Activated CD8-positive, alpha-beta memory T cell treated with anti-CD3 and anti-CD28 coated beads for 1 hour (primary cell): ENCODE measurements at places on chromosomes 11 and 22.

- no peak for DNase-seq
Measured at GRCh38 chr11:12685229-12685628, 11.0 kb downstream of the TEAD1 start.

DNA sequence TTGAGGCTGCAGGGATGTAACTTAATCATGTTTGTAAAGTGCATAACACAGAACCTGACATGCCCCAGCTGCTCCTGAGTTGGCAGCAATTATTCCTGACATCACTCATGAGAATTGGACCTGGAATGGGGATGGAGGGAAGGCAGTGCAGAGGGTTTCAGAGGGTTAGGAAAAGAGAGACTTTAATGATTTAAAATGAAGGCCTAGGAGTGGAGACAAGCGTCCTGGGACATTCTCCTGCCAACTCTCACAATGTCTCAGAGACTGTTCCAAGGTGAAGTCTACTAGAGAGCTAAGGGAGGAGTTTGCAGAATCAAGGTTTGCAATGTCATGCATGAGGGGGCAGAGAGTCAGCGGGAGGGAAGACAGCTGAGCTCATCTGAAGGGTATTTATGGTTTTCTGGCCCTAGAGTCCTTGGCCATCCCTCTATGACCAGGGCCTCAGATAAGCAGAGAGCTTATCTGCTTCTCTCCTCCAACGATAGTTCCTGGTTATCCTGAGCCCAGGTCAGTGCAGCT is 36.9 kb downstream of the GGTLC2 start:
- no peak for DNase-seq

- DNase-seq: no peak
Measured at GRCh38 chr11:122150216-122151124, 34.5 kb upstream of the BLID start.

- no peak for DNase-seq
Measured at GRCh38 chr11:65661599-65662246, 993 bp downstream of the RELA start.

DNA sequence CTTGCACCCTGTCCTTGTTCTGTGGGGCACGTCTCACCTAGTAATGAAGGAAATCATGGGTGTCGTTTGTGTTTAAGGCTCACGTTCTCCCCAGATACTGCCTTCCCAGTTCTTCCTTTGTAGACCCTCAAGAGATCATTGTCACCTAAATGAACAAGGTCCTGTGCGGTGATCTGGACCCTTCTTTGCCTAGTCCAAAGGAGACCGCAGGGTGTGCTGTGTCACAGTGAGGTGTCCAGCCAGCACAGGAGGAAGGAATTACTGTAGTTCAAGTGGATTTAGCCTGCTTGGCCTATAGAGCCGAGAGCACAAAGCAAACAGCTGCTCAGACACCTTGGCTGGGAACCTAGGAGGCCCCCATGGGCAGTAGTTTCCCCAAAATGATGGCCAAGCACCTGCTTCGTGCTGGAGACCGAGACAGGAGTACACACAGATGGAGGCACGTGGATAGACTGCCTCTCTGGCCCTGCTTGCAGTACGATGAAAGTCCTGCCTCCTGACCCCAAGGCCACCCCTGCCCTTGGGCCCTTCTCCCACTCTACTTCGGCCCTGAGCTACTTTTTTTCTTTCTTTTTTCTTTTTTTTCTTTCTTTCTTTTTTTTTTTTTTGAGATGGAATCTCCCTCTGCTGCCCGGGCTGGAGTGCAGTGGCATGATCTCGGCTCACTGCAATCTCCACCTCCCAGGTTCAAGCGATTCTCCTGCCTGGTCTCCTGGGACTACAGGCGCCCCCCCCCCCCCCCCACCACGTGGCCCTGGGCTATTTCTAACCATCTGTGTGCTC is 19.4 kb upstream of the PPFIA1 start:
- no peak for DNase-seq

GRCh38 chr11:103183981-103184611 is 74.9 kb downstream of the DYNC2H1 start:
- DNase-seq: no peak

DNA sequence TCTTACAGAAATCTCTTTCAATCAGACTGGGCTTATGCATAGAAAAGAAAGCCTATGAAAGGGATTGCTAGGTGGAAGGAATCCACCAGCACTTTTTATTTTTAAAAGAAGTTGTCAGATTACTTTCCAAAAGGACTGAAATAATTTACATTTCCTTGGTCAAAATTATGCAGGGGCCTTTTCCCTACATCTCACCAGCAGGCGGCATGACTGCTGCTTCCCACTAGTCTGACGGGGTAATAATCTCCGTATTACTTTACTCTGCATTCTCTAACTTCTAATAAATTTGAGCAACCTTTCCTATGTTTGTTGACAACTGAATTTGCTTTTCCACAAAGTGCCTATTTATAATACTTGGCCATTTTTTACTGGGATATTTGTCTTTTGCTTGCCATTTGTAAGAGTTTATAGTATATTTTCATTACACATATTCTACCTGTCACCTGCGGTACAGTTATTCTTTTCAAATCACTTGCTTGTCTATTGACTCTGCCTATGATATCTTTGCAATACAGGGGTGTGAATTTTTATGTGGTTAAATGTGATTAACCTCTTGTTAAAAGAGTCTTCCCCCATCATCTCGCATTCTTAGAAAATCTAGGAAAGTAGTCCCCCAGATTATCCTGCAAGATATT is 51.9 kb upstream of the USP47 start:
- no peak for DNase-seq

GRCh38 chr11:68430801-68431200 is 29.8 kb upstream of the PPP6R3 start:
- DNase-seq: no peak

DNA sequence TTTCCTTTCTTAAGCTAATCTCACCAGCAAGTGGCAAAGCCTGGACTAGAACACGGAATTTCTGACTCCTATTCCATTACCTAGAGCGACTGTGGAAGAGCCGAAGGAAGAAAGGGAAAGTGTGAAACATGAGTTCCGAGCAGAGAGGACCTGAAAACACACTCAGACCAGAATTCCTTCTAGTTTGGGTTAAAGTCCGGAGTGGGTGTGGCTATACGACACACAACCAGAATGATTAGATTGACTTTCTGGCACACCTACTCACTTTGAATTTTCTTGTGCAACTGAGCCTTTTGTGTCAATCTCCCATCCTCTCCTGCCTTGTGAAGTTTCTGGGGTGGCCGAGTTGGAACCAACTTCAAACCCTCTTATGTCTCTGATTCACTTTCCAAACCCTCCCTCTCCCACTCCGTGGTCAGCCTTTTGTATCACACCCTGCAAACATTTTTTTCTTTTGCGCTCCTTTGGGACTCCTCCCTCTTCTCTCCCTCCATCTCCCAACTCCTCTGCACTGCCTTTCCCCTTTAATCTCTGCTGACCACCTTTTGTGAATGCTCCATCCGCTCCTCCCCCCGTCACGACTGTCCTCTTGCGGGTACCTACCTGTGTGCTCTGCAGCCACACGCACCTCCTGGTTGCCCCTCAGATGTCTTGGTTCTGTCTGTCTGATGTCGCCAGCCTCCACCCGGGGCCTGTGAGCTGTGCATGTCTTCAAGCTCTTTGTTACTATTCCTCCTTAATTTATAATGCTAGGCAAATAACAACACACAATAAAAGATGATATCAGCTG is 86.3 kb upstream of the BLID start:
- no peak for DNase-seq

GRCh38 chr22:48952256-48953102 is 875.2 kb downstream of the BRD1 start:
- no peak for DNase-seq

DNA sequence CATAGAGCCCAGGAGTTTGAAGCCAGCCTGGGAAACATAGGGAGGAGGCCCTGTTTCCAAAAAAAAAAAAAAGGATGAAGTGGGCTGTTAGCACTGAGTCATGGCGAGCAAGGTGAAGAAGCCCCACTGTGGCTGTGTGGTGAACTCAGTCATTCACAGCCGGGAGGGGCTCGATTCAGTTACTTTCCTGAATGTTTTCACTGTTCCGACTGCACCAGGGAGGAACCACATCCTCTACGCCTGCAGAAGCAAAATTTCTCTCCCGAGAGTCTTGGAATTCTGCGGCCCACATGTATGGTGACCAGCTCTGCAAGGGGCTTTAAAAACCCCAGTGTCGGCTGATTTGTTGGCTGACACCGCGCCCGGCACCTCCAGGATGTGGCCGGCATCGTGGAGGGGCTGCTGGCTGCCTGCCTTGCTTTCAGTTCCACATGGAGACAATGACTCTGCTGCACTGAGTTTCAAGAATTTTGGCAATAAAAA is 27.8 kb upstream of the GRAMD4 start:
- no peak for DNase-seq

- DNase-seq: no peak
Measured at GRCh38 chr11:111983187-111983986, 41.8 kb upstream of the DLAT start.

DNA sequence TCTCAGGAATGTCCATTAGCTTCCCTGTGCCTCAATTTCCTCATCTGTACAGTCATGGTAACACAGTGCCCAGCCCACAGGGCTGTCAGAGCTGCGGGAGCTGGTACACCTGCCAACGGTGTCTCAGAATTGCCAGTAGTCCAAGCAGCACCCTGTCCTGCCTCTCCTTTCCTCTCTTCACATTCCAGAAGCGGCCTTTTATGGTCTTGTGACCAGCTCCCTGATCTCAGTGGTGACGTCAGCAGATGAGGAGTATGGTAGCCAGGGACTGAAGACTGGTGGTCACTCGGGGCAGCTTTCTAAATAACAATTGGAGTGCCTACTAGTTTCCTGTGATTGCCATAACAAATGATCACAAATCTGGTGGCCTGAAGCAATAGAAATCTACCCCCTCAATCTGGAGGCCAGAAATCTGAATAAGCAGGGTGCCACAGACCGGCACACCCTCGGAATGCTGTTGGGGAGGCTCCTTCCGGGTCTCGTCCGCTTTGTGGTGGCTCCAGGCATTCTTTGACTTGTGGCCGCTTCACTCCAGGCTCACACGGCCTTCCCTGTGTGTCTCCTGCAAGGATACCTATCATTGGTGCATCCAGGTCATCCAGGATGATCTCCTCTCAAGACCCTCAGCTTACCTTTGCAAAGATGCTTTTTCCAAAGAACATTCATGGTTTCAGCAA is 2.1 kb downstream of the FADD start:
- no peak for DNase-seq

GRCh38 chr11:19345519-19345847 is 104.7 kb upstream of the E2F8 start:
- DNase-seq: no peak

DNA sequence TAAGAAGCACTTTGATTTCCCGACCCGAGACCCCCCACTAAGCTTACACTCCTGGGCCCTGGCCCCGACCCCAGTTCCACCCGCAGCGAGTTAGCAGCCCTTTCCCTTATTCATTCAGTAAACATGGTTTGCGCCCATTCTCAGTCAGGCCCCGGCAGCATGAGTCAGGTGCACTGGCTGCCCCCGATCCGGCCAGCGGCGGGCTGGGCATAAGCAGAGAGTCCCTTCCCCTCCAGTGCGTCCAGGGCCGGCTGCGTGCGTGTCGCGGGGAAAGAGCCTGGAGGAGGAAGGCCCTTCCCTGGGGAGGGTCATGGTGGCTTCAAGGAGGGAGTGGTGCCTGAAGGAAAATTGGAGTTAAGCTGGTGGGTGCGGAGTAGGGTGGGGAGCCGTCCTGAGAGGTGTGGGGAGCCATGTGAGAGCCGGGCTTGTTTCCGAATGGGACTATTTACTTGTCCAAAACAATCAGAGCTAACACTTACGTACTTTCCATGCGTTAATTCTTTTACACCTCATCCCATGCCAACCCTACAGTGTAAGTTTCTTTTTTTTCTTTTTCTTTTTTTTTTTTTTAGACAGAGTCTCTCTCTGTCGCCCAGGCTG is 657 bp downstream of the IGHMBP2 start:
- DNase-seq: no peak

GRCh38 chr11:26717771-26718170 is 4.1 kb downstream of the SLC5A12 start:
- DNase-seq: no peak

DNA sequence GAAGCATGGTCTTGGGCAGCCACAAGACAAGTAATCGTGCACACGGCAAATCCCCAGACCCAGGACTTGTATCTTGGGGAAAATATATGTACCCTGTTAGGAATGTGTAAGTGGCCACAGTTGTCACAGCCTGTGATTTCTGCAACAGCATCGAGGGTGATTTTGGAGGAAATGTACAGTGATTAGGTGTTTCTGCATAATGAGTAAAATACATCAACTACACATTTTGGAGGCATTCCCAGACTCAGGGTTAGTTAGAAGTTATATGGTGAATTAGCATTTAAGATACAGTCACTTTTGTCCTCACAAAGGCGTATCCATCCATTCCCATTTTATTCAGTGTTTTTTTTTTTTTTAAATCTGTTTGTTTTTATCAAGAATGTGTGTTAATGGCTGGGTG is 28.4 kb downstream of the SUSD2 start:
- DNase-seq: no peak

GRCh38 chr22:20787223-20787622 is 13.3 kb downstream of the SERPIND1 start:
- no peak for DNase-seq

GRCh38 chr11:65370659-65371049 is 11.8 kb downstream of the SLC25A45 start:
- no peak for DNase-seq

GRCh38 chr22:50314081-50314454 is 6.6 kb upstream of the PLXNB2 start:
- no peak for DNase-seq

DNA sequence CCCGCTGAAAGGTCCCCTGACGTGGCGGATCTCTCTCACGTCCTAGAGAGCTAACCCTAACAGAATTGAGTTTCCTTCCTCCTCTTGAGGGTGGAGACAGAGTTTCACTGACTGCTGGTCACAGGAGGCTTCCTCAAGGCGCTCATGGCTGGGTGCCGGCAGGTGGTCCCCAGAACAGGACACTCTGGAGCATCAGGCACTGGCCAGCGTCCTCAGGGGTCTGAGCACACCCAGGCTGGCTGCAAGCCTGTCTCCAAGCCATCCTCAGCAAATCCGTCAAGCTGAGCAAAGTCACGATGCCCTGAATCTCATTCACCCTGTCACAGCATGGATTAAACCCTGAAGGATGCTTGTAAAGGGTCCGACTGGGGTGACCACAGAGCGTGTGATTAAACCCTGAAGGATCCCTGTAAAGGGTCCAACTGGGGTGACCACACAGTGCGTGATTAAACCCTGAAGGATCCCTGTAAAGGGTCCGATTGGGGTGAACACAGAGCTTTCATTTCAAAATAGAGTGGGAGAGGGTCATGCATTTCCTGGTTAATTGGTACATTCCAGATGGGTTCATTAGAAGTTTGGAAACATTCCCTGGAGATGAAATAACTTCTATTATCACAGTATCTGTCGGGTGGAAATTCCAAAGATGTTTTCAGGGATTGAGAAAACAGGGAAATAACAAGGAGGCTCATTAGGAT is 473.0 kb downstream of the BRD1 start:
- DNase-seq: no peak

- no peak for DNase-seq
Measured at GRCh38 chr11:130426223-130426836, 2.1 kb downstream of the ADAMTS8 start.

- DNase-seq: no peak
Measured at GRCh38 chr11:64244966-64245365, 1.8 kb downstream of the PPP1R14B start.

DNA sequence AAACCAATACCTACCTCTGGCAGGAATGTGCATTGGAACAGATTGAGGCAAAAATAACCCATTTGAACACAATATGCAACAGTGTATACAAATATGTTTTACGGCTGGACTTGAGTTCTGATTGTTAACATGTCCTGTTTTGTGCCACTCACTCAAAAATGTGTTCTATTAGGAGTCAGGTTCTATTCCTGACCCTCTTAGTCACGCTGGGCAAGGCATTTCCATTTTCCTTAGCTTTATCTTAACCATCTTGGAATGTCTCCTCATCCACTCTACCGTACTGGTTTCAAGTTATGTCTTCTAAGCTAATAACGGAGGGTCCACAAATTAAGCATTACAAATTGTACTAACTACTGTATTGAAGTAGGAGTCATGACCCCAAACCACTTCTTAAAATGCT is 78.6 kb downstream of the MAML2 start:
- no peak for DNase-seq
